Substantia nigra (tissue), 51 donors: ENCODE measurements at places on chromosomes 6 and 20.

DNA sequence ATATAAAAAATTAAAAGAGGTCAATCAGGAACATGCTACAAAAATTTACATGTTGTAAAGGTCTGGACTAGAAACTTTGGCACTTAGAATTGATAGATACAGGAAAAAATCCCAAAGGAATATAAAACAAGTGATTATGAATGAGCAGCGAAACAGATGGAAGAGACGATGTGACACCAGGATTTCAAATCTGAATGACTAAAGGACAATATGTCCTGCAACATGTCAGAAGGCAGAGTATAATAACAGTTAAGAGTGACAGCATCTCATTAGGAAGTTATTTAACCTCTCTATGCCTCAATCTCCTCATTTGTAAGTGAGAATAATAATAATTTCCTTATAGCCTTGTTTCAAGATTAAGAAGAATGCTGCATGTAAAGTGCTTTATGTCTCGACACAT lies 50.3 kb downstream of the FRK start:
- DNase-seq, result no peak

DNA sequence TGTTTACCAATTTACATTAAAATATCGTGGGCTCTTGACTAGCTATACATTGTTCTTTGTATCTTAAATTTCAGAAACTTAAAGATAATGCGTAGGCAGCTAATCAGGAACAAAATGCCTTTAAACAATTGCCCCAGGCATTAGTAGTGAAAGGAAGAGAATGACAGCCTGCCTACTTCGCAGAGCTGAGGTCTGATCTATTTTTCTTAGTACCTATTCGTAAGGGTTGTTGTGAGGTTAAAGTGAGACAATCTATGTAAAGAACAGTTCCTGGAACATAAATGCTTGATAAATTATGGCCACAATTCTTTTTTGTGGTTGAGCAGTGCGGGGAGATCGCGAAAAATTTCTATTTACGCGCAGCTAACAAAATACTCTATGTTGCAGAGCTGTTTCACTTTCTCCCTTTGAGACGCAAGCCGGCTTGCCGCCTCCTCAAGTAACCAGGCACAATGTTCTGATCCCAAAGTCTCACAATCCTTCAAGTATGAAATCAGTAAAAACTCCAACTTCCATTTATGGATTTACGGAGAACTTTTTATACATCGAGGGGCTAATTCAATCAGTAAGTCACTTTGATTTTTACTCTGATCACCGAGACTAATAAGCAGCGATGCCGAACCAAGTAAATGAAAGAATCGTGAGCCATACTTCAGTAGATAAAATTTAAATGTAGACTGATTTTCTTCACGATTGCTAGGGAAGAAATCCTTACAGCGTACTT lies 878 bp upstream of the PNRC1 start:
- DNase-seq, result peak; percentile 20

DNA sequence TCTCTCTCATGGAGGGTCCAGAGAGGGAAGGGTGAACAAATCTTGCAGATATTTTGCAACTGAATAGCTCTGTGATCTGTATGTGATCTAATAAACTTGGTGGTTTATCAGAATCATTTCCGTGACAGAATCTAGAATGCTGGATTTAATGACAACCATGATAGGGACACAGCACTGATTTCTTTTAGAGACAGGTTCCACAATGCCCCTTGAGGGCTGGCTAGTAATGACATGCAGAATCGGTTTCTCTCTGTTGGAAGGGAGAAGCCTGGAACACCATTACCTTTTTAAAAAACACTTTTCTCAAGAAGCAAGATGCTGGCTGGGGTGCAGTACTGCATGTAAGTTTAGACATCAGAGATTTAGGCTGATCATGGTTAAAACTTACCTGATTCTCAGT lies 313.4 kb downstream of the CDH26 start:
- no peak for DNase-seq

- no peak for DNase-seq
These were observed 152.3 kb upstream of the SCGN start for GRCh38 chr6:25499615-25500235.

DNA sequence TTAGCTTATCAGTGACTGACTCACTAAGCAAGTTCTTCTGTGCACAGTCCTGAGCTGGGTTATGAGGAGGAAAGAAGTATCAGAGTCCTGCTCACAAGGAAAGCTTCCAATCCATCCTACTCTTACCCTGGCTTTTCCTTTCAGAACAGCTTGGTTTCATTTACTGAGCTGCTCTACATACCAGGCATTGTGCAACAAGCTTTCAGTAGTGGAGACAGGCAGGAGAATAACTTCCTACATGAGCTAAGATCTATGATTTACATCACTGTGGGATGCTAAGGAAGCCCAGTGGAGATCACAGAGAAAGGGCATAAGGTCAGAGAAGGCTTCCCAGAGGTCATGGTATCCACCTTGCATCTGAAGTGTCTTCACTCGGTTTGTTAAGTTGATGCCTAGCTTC lies 144.5 kb downstream of the MAP3K7 start:
- no peak for DNase-seq

GRCh38 chr20:51284871-51285270 lies 257.6 kb downstream of the NFATC2 start:
- DNase-seq, result peak; percentile 10

DNA sequence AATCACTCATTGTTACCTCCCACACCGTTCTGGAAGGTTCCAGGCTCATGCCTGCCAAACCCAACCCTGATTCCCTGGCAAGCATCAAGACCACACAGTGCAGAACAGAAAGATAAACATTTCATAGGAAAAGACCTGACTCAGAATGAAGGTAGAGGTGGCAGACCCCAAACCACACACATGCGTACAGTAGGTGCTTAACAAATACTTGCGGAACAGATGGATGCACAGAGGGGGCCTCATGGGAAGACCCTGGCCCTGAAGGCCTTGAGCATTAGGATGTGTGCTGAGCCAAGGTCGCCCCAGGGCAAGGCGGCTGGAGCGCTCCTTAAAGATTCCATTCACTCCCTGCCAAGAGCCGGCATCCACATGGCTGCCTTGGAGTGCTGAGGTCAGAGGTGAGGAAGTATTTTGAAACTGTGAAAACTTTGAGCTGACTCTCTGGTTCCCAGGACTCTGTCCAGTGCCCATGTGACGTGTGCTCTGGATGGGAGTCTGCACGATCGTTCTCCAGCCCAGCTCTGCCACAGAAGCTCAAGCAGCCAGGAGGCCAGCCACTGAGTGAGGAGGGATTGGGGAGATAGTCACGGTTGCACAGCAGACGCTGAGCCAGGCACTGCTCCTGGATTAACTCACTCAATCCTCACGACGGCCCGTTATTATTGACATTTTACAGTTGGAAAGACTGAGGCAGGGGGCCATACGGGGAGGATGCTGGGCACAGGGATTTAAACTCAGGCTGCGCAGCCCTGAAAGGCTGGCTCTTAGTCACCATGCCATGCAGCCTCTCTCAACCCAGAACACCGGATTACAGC lies 65.5 kb upstream of the AFDN start:
- DNase-seq, result no peak

GRCh38 chr6:20211037-20211940 lies 980 bp downstream of the MBOAT1 start:
- DNase-seq, result no peak

- DNase-seq, result peak; percentile 6
These were observed 21.8 kb downstream of the CTCFL start for GRCh38 chr20:57503035-57503658.

GRCh38 chr20:21681922-21682318 lies 23.5 kb upstream of the PAX1 start:
- DNase-seq, result no peak

DNA sequence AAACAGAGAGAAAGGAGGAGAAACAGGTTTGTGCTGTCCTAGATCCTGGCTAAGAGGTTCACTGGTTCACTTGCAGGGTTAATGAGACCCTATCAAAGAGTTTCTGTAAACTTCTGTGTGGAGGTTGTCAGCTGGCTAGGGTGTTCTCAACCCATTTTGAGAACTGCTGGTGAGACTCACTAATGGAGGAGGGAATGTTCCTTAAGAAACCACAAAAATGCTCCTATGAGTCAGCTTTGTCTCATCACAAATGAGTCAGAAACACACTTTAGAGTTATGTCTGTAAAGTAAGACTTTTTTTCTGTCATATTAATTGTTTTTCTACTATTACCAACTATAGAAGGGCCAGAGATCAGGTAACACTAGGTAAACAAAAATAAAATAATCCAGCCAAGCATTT lies 884.4 kb downstream of the PHF3 start:
- no peak for DNase-seq

GRCh38 chr6:91278416-91278815 lies 691.5 kb upstream of the MAP3K7 start:
- DNase-seq, result no peak

DNA sequence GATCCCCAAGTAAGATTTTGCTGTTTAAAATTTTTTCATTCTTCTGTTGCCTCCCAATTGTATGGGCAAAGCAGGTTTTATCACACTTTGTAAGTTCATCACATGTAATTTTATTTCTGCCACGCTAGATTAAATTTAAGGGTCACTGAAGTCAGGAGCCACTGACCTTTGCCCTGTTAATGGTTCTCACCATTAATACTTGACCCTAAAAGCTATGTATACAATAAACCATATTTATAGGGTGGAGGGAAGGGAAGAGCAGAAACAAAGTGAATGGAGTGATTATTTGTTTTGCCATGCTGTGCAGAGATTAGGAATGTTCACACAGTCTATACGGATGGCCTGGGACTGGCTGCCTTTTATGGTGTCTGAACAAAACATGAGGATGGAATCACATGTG lies 186.7 kb downstream of the BMP2 start:
- DNase-seq, result no peak

DNA sequence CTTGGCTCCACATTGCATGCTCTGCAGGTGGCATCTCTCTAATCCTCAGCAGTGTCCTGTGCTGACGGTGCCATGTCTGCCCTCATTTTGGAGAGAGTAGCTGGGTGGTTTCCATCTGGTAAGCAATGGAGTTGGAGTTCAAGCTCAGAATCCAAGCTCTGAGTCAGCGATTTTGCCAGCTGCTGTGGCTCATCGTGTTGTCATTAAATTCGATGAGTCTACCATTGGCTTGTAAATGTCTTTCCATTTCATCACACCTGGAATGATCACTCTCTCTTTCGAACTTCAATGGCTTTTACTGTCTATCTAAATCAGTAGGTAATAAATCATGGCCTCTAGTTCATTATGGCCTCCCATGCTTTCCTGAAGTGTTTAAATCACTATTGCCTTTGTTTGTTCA lies 378.5 kb upstream of the TSHZ2 start:
- no peak for DNase-seq

DNA sequence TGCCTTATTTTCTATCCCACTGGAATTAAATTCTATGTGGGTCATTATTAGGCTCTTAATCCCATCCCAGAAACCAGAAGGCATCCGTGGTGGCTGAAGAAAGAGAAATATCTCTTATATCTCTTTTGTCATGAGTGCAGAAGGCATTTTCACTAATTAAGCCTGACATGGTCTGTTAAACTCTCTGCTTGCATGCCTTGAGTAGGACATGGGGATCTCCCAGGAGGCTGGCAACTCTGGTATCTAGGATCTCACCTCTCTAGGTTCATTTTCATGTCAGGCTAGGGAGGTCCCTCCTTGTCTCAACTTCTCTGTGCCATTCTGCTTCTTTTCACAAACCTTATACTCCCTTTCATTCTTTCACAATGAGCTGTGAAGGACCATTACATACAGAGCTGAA lies 25.3 kb upstream of the GPR63 start:
- no peak for DNase-seq

GRCh38 chr6:156779206-156780094 lies 2.3 kb downstream of the ARID1B start:
- DNase-seq, result peak; percentile 63

GRCh38 chr6:64252256-64252655 lies 616.7 kb downstream of the PHF3 start:
- DNase-seq, result no peak

DNA sequence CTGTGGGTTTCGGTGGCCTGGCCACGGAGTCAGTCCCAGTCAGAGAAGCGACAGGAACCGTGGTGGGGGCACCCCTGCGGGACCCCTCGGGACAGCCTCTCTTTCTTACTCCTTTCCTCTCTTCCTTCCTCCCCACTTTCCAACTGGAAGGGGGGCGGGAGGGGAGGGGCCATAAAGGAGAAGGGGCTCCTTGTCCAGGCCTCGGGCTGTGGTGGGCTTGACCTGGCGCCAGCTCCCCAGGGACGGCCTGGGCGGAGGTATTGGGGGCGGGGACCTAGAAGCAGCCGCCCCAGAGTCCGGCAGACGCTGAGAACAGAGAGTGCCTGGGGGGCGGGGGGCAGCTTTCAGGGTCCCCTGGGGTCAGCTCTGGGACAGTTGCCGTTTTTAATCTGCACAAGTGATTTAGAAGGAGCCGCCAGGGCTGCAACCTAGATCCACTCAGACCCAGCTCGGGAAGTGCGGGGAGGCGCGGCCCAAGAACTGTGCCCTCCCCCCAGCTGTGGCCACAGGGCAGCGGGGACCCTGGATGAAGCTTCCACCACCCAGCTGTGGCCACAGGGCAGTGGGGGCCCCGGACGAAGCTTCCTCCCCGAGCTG lies 6.4 kb upstream of the ABHD16B start:
- DNase-seq, result no peak

DNA sequence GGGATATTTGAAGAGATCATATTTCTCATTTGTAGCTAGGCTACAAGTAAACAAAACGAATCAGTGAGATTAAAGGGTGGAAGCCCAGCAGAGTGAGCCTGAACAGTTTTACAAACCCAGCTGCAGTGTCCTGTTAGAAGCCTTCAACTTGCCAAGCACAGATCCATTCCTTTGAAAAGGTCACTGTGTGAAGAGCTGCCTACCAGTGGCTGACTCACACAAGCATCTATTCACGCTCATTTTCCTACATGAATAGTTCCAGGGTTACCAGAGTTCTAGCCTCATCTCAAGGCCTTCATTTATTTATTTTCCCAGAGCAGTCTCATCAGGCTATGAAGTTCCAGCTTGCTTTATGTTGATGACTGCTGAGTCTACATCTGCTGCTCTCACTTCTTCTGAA lies 25.7 kb upstream of the MLIP start:
- no peak for DNase-seq

- DNase-seq, result no peak
These were observed 225.0 kb upstream of the TENT5A start for GRCh38 chr6:81977486-81977885.

DNA sequence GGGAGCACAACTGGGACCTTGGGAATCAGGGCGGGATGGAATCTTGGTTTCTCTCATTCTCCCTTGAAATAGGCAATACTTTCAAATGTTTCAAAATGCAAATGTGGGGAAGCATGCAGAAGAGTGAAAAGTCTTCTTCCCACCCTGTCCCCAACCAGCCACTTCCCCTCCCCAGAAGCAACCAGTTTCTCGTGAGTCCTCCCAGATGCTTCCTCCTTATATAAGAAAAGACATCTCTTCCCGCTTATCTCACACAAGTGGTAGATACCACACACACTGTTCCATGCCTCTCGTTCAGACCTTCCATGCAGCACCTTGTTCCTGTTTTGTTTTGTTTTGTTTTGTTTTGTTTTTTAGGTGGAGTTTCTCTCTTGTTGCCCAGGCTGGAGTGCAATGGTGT lies 25.1 kb downstream of the HCK start:
- no peak for DNase-seq

DNA sequence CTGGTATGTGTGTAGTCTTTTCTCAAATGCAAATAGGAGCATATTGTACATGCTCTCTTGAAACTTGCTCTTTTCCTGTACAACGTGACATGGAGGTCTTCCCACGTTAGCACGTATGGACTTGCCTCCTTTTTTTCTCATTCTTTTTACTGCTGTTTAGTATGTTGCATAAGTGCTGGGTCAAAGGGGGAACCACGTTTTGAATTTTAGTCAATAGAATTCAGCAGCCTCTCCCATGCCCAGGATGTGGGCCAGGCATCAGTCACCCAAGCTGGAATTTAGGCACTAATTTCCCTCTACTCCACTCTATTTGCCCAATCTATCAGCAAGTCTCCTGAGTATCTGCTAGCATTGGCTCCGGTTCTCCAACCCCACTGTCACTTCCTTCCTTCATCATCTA lies 41.5 kb upstream of the RNF24 start:
- no peak for DNase-seq
